ENCODE measurements at places on chromosomes 12 and 14.

GRCh38 chr12:96635844-96636243 lies 146.5 kb downstream of the CFAP54 start:
- DNase-seq, result no peak

DNA sequence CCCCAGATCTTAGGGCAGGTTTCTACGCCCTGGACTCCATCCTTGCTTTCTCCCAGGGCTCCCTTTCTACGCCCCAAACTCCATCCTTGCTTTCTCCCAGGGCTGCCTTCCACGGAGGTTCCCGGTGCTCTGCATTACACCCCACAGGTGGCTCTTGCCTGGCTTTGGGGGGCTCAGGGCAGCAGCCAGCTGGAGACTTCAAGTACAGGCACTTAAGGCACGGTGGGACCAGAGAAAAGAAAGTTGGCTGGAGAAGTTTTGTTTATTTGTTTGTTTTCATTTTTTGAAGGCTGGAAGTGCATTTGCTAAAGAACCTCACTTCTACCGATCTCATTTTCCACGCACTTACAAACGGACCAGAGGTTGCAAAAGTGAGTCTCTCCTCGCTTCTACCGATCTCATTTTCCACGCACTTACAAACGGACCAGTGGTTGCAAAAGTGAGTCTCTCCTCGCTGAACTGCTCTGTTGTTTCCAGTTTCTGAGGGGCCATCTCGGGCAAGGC lies 103.8 kb upstream of the MED13L start:
- DNase-seq, result no peak

DNA sequence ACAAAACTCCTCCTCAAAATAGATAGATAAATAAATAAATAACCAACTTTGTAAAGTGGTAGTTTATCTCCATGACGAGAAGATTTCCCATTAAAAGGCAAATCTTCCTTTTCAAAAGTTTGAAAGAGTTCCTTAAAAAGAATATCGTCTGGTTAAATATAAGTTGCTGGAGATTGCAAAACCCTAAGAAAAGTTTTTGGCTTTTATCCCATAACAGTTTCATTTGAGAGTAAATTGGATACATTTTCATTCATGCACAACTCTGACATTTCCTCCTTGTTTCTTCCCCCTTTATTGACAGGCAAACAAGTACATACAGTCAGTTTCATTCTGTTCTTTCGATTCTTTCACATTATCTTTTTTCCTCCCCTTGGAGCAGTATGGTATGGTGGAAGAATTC lies 45.4 kb upstream of the BTG1 start:
- DNase-seq, result no peak

DNA sequence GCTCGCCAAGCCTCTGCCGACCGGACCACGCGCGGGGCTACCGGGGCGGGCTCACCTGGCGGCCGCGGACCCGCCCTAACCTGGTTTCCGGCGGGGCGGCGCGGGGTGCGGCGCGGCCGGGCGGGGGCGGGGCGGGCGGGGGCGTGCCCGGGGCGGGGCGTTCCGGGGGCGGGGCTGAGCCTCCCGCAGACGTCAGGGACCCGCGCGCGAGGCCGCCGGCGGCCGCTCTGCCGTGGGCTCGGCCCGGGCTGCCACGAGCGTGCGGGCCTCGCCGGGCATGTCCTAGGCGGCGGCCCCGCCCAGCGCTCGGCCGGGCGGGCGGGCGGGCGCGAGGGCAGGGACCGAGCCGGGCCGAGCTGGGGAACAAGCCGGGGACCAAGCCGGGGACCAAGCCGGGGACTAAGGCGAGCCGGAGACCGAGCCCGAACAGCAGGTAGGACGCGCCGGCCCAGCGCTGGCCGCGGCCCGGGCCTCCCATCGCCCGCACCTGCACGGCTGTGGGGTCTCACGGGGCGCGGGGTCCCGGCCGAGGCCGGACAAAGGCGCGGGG lies at the start of gene CEP170B:
Gene CEP170B, plus strand, starts transcription at position 188 of the 550 bp plus-strand sequence. CDS start 3,183 bp downstream, outside the sequence.
- peak; percentile 96 for DNase-seq

DNA sequence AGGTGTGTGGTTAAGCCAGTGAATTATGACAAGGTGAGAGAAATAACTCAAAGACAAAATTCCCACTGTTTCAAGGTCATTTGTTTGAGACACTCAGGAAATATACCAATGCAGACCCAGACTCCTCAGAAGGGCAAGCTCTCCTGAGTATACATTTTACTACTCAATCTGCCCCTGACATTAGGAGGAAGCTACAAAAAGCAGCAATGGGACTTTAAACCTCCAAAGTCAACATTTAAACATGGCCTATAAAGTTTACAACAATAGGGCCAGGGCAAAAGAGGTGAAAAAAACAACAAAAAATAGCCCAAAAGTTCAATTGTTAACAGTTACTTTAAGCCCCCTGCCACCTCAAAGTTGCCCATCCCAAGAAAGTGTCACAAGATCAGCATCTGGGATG lies 19.5 kb upstream of the PEX5 start:
- DNase-seq, result no peak

GRCh38 chr14:26845151-26845818 lies 247.5 kb upstream of the NOVA1 start:
- DNase-seq, result no peak

DNA sequence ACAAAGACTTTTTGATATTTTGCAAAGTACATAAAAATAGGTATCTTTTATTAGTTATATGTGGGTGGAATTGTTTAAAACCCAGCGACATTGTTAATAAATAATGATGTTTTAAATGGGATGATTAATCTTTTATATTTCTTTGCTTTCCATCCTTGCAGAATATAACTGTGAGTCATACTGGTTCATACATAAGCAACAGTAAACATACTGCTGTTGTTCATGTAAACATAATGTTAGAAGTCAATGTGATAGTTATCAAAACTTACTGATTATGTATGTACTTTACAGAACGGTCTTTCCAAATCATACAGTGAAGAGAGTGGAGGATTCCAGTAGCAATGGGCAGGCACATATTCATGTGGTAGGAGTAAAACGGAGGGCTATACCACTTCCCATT lies 119.8 kb downstream of the ARID2 start:
- no peak for DNase-seq

- DNase-seq, result peak; percentile 79
These were observed 8.5 kb upstream of the CFL2 start for GRCh38 chr14:34722723-34723545.

DNA sequence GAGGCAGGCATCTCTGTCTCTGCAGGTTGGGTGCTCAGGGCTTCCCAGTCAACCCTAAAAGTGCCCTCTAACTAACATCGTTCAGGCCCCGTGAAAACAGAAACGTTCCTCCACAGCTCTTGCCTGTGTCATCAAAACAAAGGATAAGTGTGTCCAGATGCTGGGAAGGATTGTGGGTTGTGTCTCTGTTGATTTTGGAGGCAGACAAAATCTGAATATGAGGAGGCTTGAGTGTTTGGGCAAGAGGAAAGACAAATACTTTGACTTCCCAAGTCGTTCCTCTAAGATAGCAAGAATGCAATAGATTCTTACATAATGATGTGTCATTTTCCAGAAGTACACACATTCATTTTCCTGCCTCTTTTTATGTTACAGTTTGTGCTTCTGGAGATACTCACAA lies 52.9 kb downstream of the SERPINA3 start:
- peak; percentile 83 for DNase-seq

Measured in AG20443 (cell line).